Type B pancreatic cell (in vitro differentiated cells): ENCODE measurements at places on chromosomes 11 and 22. TPM values are rescaled to one million over a fixed set of nuclear protein-coding genes. Genes with fewer than 3 reads are reported as not detected.

GRCh38 chr22:28629420-28630176 is 50.0 kb downstream of the TTC28 start:
- no peak for DNase-seq

- DNase-seq = no peak
Measured at GRCh38 chr11:75236062-75236461, 4.5 kb upstream of the TPBGL start.

DNA sequence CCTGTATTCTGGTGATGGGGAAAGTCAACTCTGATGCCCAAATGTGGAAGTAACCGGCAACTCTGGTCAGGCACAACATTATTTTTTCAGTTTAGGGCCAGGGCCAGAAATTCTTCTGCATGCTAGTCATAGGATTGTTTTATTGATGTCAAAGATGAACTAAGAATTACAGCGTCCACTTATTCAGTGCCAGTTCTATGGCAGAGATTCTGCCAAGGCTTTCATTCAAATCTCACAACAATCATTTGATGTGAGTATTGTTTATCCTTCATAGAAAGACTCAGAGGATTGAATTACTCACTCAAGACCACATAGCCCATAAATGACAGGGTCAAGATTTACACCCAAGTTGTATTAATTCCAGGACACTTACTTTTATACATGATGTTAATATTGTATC is 87.7 kb downstream of the TMPRSS5 start:
- DNase-seq = no peak

DNA sequence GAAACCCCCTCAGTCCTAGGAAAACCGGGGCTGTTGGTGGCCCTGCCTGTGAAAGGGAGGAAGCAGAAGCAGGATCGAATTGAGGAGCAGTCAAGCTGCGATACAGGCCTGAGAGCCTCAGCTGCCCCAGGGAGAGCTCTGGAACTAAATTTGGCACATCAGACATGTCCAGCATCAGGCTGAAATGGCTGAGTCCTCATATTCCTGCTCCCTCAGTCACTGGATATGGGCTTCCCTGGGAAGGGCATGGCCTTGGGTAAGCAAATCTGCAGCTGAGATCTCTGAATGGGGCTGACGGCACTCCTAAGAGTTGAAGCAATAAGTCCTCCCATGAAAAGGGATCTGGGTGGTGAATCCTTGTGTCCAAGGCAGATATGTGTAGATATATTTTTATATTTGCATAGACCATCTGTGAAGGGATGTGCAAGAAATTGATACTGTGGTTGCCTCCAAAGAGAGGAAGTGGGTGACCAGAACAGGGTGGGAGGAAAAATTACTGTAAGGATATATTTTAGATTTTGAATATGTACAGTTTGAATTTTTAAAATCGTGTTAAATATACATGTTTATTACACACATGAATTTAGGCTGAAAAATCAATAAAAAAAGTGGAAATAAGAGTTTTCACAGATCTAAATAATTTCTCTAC is 45.5 kb downstream of the APIP start:
- DNase-seq = no peak

DNA sequence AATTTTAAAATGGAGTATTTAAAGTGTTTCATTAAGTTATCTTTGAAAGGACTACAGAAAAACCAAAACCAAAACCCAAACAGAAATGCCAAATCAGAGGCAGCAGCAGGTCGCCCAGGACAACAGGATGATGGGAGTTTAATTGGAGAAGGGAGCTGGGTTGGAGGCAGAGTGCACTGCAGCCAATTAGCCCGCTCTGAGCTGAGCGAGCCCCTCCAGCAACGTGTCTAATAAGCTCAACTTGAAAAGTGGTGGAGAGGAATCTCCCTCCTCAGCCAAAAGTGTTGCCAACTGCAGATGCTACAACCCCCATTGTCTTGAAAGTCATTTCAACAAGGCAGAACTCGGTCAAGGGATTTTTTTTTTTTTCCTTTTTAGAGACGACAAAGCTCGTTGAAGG is 323.9 kb downstream of the CADM1 start:
- DNase-seq = no peak

DNA sequence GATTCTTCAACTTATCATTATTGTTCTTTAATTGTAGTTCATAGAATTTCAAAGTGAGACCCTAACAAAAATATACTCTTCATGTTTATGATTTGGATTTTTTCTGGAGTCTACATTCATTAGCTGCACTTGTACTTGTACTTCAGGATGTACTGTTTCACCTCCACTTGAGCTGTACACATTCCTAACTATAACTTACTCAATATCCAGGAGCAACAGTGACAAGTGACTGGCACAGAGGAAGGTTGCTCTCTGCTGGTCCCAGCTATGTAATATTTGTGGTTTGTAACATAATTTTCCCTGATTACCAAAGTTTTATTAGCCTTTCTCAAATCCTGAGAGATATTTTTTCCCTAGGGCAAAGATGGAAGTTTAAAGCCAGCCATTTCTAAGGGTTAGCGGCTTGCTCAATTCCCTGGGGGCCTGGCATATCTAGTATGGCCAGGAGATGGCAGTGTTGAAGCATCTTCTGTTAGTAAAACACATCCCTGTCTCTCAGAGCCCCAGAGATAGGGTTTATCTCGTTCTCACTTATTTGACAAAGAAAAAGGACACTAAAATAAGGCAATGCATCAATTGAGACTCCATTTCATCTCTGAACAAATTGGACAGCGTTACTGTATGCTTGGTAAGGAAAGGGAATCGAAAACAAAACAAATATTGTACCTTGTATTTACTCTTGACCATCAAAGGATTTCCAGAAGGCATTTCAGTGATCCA is 14.2 kb downstream of the OR52A5 start:
- DNase-seq = peak; percentile 69

DNA sequence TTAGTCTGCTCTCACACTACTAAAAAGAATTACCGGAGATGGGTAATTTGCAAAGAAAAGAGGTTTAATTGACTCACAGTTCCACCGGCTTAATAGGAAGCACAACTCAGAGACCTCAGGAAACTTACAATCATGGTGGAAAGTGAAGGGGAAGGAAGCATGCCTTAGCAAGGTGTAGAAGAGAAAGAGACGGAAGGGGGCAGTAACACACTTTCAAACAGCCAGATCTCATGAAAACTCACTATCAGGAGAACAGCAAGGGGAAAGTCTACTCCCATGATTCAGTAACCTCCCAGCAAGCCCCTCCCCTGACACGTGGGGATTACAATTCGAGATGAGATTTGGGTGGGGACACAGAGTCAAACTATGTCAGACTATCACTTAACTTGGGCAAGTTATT is 236.6 kb upstream of the ANO3 start:
- DNase-seq = no peak

The JAML gene
- total RNA-seq = 0.19 and 0.57 TPM in 2 replicates

The PAMR1 gene
- total RNA-seq = 2.5 and 14.2 TPM in 2 replicates
